ENCODE measurements at places on chromosomes 6 and 20.

DNA sequence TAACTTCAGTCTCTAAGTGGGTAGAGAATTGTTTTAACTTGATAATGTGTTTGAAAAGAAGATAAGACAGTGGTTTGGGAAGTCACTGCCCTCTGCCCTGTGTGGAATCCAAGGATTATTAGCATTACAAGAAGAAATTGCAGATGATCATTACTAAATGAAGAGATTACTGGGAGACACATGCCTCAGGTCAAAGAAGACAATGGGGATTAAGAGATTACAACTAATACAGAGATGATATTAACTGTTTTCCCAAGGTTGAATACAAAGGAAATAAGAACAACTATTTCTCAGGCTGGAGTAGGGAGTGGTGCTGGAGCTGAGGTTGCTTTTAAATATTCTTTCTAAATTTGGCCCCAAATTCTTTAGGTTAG, 166.0 kb downstream of the TRMT11 start:
- DNase-seq, result no peak

DNA sequence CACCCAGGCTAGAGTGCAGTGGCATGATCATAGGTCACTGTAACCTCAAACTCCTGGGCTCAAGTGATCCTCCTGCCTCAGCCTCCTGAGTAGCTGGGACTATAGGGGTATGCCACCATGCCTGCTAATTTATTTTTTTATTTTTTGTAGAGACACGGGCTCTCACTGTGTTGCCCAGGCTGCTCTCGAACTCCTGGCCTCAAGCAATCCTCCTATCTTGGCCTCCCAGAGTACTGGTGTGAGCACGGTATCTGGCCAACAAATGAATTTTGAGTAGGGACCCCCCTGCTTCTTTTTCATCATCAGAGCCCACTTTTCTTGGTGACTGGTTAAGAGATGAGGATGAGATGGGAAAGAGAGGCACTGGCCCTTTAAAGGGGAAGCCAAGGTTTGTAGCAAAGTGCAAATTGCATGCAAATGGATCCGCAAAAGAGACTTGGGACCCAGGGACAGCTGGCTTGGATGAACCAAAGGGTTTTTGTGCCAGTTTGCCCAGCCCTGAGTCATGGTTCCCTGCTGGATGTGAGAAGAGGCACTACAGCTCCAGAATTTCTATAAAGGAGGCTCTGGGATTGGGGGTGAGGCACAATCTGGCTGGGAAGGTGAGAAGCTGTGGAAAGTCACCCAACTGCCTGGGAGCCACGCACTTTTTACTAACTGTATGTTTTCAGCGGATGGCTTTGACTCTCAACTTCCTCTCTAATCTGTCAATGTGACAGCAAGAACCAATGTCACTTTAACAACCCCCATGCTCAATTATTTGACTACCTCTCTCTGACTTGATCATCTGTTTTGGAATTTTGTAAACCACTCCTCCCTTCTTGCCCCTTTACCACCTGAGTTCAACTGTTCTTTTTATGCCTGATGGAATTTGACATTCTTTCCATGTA, 58.7 kb upstream of the RNF24 start:
- DNase-seq, result no peak

- no peak for DNase-seq
These were observed 17.0 kb downstream of the ADGRB3 start for GRCh38 chr6:68652117-68652536.

GRCh38 chr6:105170059-105170458, 9.8 kb downstream of the POPDC3 start:
- DNase-seq, result no peak

- no peak for DNase-seq
These were observed 65.1 kb upstream of the ADGRG6 start for GRCh38 chr6:142236691-142237090.

DNA sequence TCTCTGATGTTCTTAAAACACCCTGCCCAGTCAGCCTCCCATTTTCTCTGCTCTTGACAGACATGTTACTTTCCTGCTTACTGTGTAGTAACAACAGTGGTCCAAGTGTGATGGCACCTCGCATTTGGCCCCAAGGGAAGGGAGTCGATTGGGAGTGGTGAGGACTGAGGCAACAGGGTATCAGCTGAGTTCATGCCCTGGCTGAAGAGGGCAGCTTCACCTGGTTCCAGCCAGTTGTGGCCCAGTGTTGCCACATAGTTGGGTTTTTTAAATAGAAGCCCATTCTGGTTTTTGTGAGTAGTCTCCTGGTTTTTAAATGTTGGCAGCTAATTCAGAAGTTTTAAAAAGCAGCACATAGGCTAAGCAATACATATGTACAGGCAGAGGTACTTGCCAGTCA, 37.2 kb downstream of the ARFGEF2 start:
- DNase-seq, result no peak

DNA sequence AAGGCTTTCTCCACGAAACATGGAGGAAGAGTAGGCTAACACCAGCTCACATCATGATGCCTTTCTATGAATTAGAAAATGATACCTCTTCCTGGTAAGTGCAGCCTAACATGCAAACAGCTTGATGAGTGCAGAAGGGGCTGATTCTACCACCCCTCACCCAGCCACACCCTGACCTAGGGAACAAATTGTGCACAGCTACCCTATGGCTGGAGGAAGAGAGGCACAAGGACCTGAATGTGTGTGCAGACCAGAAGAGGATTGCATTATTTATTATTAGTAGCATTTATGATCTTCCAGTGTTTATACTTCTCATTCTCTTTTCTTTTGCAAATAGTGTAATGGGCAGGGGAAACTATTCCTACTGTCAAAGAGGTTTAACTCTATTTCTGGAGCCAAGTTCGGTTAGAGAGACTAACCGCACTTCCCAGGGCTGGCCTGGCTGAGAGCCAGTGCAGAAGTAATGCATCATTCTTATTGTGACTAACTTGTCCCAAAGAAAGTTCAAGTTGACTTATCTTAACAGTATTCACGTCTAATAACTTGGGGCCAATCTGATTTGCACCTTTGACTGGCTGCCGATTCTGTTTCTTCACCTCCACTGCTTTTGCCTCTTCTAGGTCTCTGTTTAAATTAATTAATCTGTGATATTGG, 237.5 kb downstream of the CD83 start:
- peak; percentile 46 for DNase-seq

DNA sequence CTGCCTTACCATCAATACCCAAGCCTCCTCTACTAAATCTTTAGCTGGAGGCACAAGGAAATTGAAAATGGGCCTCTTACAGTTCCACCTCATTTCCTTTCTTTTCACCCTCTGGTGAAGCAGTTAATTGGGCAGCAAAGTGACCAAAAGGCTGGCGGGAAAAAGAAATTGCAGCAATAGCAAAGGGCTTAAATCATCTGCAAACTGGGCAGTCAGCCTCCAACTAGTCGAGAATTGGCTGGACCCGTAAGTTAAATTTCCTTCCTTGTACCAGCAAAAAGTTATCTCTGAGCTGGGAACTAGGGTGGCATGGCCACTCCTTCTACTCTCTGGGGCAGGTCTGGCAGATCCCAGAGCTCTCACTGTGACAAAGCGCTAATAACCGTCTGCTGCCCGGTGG, 33.5 kb downstream of the GHRH start:
- DNase-seq, result no peak

DNA sequence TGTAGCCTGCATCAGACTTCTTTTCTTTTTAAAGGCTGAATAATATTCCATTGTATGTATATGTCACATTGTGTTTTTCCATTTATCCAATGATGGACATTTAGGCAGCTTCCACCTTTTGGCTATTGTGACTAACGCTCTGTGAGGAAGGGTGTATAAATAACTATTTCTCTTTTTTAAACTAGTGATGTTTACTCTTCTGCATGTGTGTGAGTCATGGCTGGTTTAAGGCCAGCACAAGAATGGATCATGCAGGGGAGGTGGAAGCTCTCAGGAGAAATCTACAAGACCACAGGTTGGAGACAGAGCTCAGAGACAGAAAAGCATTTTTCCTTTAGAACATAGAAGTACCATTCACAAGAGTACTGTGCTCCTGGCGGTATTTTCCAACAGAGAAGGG, 307.2 kb downstream of the SOX4 start:
- DNase-seq, result no peak

- DNase-seq, result no peak
These were observed 317.5 kb upstream of the HSF2 start for GRCh38 chr6:122081921-122082320.

Measured in GM04504 (cell line).